ENCODE measurements at places on chromosomes 16 and 17.

DNA sequence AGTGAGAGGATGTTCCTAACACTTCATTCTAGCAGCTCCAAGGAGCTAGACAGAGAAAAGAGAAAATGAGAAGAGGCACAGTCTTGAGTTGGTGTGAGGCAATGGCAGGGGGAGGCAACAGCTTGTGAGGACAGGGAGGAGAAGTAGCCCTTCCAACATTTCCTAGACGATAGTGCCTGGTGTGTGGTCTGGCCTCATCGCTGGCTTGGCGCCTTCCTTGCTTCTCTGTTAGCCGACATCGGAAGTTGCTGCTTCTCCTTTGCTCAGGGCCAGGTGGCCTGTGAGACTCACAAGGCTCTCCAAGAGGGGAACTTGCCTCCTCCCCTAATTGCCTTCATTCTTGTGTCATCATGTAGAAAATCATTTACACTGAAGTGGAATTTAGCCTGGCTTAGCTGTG is 208.7 kb downstream of the MAP2K4 start:
- no peak for DNase-seq

DNA sequence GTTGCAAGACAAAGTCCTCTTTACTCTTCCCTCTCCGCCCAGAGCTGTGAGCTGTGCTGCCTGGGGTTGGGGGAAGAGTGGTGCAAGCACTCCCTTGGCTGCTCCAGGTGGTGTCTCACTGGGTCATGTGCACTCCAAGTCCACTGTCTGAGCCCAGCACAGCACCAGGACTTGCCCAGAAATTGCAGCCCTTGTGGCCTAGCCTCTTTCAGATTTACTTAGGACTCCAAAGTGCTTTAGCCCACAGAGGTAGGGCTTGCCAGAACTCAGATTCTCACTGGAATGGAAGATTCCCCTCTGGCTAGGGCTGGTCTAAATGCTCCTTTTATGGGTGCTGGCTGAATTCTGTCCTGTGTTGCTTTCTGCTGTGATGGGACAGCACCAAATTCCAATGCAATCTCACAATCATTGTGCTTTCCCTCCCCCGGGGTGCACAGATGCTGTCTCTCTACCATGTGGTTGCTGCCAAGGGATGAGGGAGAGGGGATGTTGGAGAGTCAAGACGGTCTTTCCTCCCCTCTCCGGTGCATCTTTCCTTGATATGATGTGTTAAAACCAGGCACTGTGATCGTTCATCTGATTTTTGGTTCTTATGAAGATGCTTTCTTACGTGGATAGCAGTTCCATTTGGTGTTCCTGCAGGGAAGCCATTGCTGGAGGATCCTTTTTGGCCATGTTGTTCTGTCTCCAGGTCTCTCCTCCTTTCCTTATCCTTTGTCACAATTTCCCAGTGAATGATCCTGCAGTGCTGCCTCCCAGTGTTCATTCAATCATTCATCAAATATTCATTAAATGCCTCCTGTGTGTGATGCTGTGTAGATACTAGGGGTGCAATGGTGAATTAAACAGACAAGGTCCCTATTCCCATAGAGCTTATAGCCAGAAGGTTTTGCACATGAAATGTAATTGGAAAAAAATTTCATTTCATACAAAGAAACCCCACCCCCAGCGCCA is 216.3 kb downstream of the SPECC1 start:
- no peak for DNase-seq

- no peak for DNase-seq
These were observed 44.4 kb downstream of the IRX3 start for GRCh38 chr16:54242199-54242598.

DNA sequence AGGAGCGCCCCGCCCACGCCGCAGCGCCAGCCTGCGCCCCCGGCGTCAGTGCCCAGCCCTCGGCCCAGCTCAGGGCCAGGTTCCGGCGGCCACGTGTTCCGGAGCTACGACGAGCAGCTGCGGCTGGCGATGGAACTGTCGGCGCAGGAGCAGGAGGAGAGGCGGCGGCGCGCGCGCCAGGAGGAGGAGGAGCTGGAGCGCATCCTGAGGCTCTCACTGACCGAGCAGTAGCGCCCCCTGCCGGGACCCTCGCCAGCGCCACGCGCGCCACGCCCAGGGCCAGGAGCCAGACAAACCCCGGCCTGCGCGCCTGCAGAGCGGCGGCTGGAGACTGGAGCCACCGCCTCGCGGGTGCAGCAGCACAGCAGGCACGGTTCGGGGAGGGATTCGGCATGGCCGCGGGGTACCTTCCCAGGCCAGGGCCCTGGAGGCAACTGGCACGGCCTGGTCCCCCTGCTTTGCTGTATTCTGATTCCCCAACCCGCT is 9.3 kb downstream of the CORO6 start:
- DNase-seq = peak; percentile 83
